Stimulated activated CD4-positive, alpha-beta T cell treated with anti-CD3 and anti-CD28 coated beads, Interleukin-4, amount 100 ng/mL, for 1 hour (primary cell): ENCODE measurements at places on chromosomes 5 and 9.

DNA sequence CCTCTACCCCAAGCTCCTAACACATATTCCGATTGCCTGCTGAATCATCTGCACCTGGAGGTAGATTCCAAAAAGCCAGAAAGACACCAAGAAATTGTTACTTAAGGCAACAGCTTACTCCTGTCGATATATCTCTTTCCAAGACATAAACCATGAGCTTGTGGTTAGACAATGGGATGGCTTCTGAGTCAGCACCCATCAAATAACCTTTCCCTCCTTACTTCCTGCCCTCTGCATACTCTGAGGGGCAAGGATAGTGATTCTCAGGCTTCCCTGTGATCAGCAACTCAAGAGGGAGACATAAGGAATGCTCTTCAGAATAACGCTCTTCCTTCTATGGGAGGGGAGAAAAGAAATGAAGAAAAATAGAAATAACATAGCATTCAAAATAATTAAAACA is 70.9 kb downstream of the TMEM215 start:
- no peak for DNase-seq

DNA sequence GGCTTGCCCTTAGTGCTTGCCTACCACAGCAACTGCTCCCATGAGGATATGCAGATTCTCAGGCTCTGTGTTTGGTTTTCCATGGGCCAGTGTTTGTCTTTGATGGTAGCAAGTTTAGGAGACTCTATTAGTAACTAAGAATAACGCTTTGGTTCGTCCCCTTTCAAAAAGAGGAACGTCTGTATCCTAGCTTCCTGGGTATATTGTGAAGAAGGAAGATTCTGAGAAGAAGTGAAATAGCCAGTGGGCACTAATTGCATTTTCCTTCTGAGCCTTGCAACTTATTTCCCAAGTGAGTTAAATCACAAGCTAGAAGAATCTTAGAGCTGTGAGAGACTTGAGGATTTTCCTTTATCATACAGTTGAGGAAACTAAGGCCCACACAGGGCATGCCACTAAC is 376.8 kb downstream of the PIK3R1 start:
- DNase-seq: no peak

GRCh38 chr5:156936972-156937371 is 26.1 kb downstream of the TIMD4 start:
- no peak for DNase-seq

- DNase-seq: no peak
Observed at GRCh38 chr5:149282027-149282965, 10.6 kb downstream of the AFAP1L1 start.

DNA sequence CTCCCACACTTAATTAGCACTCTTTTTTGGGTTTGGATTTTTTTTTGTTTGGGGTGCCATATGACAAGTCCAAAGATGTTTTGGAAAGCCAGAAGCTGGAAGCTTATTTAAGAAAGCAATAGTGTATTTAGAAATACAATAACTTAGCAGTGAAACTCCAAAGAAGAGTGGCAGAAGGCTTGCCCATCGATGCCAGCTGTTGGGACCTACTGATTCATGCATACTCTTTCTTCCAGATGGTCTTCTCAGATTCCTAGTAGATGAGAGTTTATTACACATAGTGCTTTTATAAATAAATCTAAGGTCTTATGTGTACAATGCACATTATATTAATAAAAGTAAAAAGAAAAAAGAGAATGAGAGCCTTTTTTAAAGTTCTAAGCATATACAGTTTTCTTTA is 374.6 kb downstream of the OSTF1 start:
- DNase-seq: no peak

DNA sequence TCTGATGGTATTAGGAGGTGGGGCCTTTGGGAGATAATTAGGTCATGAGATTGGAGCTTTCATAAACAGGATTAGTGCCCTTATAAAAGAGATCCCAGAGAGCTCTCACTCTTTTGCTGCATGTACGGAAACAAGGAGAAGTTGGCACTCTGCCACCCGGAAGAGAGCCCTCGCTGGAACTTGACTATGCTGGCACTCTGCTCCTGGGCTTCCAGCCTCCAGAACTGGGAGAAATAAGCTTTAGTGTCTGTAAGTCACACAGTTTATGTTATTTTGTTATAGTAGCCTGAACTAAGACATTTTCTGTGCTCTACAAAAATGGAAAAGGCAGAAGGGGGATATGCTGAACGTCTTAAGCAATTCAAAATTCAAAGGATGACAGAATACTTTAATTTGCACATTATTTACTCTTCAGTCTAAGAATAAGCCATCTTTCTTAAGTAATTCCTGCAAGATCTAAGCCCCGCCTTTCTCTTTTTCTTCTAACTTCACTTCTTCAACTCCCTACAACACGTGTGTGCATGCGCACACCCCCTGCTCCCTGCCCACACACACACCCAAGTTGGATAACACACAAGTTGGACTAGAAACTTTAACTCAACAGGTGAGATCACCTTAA is 17.3 kb downstream of the NFIB start:
- DNase-seq: no peak
